ENCODE measurements at places on chromosomes 5 and 9.

- no peak for DNase-seq
These were observed 3.7 kb upstream of the CCL19 start for GRCh38 chr9:34694811-34695210.

DNA sequence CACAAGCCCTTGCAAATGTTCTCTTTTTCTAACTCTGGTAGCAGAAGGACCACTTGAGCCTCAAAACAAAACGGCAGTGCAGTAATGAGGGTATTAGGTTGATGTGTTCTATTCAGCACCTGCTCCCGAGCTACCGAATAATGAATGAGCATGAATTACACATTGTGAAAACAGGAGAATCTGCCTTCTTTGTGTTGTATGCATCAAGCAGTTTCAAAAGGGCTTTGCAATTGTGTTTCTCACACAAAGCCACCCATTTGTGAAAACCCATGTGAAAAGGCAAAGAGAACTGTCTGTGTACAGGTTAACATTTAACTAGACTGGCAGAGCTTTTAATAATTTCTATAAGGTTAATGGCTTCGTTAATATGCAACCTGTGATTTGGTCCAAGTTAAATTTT is 97.8 kb downstream of the STK32A start:
- no peak for DNase-seq

DNA sequence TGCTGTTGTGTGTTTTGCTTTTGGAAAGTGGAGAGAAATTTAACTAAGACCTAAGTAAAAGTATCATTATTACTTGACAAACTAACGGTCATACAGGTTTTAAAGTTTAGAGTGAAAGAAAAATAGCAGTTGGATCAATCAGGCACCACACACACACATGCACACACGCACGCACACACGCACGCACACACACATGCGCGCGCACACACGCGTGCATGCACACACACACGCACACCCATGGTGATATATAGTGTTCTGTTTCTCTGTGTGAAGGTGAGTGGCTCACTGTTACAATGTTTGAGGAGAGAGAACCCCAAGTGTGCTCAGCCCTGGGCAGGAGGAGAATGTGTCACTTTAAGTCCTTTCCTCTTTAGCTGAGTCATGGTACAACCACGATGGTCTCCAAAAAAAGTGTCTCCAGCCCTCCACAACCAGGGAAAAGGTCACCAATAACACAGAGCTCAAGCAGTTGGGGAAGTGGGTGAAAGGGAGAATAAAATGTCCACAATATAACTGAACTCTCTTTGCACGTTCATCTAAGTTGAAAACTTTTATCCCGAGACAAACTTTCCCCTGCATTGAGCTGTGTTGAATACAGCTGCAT is 3.2 kb downstream of the ZNF366 start:
- DNase-seq: no peak

DNA sequence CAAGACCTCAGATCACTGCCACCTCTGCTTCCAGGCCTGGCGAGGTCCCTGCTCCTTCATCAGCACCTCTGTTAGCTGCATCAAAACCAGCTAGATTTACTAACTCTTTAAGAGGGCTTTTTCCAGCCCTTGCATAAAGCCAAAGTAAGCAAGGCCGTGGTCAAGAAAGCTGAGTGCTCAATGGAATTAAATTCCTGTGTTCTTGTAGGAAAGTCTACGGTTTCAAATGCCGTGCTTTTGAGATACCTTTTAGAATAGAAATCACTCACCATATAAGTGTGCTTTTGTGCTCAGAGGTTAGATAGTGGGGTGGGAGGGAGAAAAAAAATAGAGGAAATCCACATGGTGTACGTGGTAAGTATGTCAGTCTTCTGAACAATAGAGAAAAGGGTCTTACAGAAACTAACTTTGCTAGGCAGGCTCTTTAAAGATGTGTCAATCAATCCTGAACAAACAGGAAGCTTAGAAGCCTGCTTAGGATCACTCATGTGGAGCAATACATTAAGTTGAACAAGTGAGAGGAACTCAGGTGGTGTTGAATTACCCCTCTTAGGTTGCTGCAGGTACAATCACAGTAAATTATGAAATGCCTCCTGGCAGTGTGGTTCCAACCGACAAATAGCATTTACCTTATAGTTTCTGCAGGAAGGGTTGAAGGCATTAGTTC is 79.7 kb downstream of the SEMA6A start:
- DNase-seq: no peak

GRCh38 chr5:133559960-133560359 is 52.4 kb downstream of the FSTL4 start:
- DNase-seq: no peak

GRCh38 chr9:94644543-94644942 is 5.2 kb upstream of the FBP1 start:
- DNase-seq: no peak

DNA sequence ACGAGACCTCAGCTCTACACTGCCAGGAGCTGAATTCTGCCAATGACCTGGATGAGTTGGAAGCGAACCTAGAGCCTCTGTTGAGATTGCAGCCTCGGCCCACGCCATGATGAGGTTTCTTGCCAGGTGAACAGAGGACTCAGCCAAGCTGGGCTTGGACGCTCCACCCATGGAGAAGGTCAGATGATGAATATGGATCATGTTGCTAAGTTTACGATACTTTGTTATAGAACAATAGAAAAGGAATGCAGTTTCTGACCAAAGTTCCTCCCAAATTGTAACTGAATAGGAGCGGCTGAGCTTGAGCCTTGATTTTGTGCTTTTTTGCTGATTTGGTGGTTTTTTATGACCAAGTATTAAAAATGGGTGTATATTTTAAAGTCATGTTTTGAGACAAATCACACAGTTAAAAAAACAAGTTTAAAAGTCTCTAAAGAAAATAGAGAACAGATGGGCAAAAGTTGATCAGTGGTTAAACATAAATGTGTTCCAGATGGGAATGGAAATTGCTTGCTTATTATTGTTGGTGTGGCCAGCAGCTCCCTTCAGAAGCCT is 32.9 kb downstream of the ROPN1L start:
- no peak for DNase-seq

- DNase-seq: no peak
These were observed 18.1 kb upstream of the SYK start for GRCh38 chr9:90783552-90783951.

DNA sequence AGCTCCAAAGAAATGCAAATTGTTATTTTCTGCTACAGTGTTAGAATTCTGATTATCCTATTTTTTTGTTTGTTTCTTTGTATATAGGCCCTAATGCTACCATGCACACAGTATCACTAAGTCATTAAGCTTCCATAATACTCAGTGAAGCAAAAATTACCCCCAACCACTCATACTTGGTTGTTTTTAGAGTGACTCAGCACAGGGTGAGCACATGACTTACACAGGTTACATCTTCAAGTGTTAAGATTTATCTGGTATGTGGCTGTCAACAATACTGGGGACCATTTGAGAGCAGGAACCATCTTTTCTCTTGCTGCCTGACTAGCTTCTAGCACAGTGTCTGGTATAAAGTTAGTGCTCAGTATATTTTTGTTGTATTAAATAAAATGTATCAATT is 255.8 kb upstream of the SLC24A2 start:
- DNase-seq: no peak

- DNase-seq: no peak
These were observed 11.4 kb upstream of the SPINK4 start for GRCh38 chr9:33228606-33229005.

GRCh38 chr5:80181618-80182211 is 74.1 kb downstream of the SERINC5 start:
- DNase-seq: no peak

- no peak for DNase-seq
These were observed 696 bp downstream of the ZNF622 start for GRCh38 chr5:16464664-16465543.

GRCh38 chr9:101342595-101342994 is 42.2 kb downstream of the BAAT start:
- DNase-seq: no peak

DNA sequence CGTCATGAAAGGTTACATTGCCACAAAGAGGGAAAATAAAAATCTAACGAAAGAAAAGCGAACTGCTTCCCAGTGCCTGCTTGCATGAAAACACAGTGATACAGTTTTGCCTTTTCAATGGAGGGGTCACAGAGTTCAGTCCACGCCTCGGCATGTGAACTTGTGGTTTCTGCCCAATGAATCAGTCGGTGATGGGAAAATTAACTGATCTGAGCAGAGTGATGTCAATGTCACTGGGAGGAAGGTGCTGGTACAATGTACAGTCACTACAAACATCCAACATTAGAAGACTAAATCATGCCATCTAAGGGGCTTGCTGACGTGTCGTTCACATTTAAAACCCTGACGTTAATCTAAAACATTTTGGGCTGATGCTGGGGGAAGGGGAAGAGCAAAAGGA is 151.8 kb upstream of the MSX2 start:
- no peak for DNase-seq

DNA sequence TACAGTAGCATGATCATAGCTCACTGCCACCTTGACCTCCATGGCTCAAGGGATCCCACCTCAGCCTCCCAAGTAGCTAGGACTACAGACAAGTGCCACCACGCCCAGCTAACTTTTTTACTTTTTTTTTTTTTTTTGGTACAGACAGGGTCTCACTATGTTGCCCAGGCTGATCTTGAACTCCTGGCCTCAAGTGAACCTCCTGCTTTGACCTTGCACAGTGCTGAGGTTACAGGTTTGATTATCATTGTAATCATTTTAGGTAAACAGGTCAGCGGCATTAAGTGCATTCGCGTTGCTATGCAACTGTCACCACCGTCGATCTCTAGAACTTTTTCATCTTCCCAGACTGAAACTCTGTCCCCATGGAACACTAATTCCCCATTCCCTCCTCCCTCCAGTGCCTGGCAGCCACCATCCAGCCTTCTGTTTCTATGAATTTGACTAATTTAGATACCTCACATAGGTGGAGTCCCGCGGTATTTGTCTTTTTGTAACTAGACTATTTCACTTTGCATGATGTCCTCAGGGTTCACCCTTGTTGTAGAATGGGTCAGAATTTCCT is 5.8 kb upstream of the CARD19 start:
- no peak for DNase-seq

GRCh38 chr5:172115541-172115982 is 72.5 kb downstream of the STK10 start:
- DNase-seq: no peak

- peak; percentile 71 for DNase-seq
These were observed 232.6 kb downstream of the MAST4 start for GRCh38 chr5:66828548-66829357.

GRCh38 chr5:36066540-36067210 is at the start of gene UGT3A2:
TSS of gene UGT3A2 (minus strand) at chr5:36066882. CDS start at chr5:36066789, 93 bp downstream.
- no peak for DNase-seq

- DNase-seq: no peak
These were observed 220.9 kb downstream of the KIAA0825 start for GRCh38 chr5:94397508-94397907.

DNA sequence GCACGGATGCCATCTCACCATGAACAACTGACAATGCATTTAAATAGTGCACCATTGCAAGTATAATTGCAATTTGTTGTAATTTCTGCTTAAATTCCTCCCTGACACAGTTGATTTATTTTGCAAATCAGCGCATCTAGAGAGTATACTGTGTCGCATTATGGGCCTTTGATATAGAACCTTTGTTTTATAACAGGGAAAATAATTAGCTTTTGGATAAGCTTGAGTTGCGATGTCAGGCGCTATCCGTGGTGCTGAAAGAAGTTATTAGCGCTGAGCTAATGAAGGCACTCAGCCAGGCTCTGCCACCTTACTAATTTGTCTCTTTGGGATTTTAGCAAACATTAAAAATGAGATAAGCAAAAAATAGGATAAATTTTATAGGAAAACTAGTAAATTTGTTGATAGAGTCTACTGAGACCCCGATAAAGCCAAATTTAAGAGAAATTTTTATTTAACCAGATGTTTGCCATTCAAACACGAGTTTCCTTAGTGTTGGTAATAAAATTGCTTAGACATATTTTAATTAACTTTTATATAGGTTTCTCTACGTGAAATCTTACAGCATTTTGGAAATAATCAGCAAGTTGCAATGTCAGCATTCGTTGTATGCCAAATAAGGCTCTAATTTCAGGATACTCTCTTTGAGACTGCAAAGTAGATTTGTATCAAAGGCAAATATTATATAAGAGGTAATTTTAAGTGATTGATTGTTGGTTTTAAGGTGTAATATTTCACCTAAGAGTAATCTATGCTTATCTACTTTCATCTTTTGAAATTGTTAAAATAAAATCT is 355.5 kb downstream of the TLR4 start:
- no peak for DNase-seq

GRCh38 chr5:132467287-132467984 is 23.1 kb downstream of the IRF1 start:
- no peak for DNase-seq

GRCh38 chr9:137552022-137552768 is 516 bp downstream of the MRPL41 start:
- DNase-seq: no peak

- DNase-seq: no peak
These were observed 242.5 kb downstream of the ARRDC3 start for GRCh38 chr5:91140657-91141056.

GRCh38 chr5:74953937-74954720 is 87.9 kb upstream of the FAM169A start:
- no peak for DNase-seq

DNA sequence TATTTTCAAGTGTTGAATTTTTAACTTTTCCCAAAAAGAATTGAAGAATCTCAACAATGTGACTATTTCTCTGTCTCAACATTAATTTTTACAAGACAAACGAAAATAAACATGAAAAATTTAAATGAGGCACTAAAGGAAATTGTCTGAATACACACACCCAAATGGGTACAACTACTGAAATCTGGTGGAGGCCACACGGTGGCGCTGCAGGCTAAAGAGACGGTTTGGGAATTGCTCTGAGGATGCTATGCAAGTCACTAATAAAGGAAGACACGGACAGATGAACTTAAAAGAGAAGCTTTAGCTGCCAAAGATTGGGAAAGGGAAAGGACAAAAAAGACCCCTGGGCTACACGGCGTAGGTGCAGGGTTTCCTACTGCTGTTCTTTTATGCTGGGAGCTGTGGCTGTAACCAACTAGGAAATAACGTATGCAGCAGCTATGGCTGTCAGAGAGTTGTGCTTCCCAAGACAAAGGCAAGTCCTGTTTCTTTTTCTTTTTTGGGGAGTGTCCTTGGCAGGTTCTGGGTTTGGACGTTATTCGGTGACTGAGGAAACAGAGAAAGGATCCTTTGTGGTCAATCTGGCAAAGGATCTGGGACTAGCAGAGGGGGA is at the start of gene PCDHB10:
PCDHB10 (plus strand) TSS at position 244 of the 616 bp plus-strand sequence; CDS start at position 444, 200 bp downstream.
- DNase-seq: peak; percentile 13

GRCh38 chr9:117704597-117704996 is 394 bp downstream of the TLR4 start:
- DNase-seq: no peak

DNA sequence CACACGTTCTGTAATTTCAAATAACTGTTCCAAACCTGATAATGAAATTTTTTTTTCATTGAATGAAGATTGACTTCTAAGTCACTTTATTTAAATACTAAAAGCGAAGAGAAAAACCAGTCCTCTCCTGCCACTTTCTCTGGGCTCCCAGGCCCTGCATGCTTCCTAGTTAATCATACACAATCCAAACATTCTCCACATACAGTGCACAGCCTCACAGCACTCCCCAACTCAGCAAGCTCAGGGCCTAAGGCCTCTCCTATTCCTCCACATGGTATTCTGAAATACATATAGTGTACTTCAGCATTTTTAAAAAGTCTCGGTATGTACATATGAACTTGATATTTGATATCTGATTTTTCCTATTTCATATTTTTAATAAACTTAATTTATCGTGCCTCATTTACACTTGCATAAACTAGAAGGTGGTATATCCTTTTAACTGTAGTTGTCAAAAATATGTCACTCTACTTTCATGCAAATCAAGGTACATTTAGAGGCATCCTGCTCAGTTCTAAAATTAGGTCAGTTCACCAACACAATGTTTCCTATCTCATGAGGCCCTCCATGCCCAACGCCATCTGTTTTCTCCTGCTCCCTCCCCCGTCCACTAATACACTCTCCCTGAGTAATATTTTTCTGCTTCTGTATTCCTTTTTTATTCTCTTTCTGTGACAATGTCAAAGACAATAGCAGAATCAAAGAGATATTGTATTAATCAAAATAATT is 206.7 kb downstream of the ARRDC3 start:
- no peak for DNase-seq
